ENCODE measurements at places on chromosomes 7 and 10.
A peak's percentile ranks its signal among the peaks of the same experiment; 100 is the strongest.

DNA sequence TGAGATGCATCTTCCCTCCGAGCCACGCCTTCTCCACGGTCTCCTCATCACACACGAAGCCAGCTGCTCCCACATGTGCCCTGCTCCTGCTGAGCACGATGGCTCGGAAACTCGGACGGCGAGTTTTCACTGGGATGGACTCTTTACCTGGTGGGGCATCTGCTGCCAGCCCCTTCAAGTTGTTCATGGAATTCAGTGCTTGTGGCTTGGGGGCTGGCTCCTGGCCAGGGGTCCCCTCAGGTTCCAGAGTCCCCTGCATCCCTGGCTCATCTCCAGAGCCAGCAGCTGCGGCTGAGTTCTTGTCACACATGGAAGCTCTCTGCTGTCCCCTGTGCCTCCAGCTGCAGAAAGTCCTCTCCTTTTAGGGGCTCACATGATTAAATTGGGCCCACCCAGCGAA lies 654.0 kb downstream of the SDK1 start:
- DNase-seq, result peak; percentile 63

GRCh38 chr10:133351408-133352318 lies 4.5 kb downstream of the PRAP1 start:
- no peak for DNase-seq

GRCh38 chr7:38673795-38674194 lies 42.6 kb upstream of the AMPH start:
- no peak for DNase-seq

- no peak for DNase-seq
Measured at GRCh38 chr10:42936580-42936979, 140.3 kb upstream of the RET start.

GRCh38 chr10:72015841-72016240 lies 51.6 kb downstream of the CHST3 start:
- DNase-seq, result no peak

DNA sequence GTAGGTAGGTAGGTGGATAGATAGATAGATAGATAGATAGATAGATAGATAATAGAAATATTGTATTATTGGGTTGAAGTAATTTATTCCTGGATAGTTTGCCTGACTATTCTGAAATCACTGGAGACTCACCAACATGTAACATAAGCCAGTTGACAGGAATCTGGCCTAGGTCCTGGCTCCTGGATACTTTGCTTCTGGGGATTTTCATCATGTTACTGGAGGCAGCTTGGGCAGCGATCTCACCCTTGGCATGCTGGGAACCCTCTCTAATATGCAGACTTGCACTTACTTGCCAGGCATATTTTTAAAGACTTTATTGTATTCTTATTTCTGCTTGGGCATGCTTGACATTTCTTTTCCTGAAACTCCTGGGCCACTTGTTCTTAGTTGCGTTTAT lies 709.1 kb upstream of the FZD8 start:
- DNase-seq, result no peak

DNA sequence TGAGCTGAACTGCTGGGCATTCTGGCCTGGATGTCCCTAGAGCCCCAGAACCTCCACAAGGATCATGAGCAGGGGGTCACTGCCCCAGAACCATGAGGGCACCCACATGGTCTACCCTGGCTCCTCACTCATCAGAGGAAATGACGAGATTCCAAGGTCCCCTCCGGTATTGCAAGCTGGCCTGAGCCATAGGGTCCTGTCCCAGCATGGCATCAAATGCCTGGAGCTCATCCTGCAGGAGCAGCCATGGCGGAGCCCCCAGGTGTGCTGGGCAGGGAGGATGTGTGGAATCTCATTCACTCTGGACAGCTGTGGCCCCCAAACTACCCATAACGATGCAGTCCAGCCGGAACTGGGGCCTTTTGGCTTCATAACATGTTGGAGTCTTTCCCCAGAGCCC lies 66.6 kb upstream of the ANTXRL start:
- no peak for DNase-seq

Measured in NCI-H1105 (cell line).